Activated gamma-delta T cell treated with Interleukin-2 at 50 U/mL for 16 hours (primary cell): ENCODE measurements at places on chromosomes 3 and 15.

- no peak for DNase-seq
Measured at GRCh38 chr3:94362393-94362792, 299.5 kb downstream of the NSUN3 start.

GRCh38 chr3:141940194-141940776, 63.8 kb downstream of the ATP1B3 start:
- no peak for DNase-seq

- no peak for DNase-seq
Measured at GRCh38 chr3:107969994-107970819, 120.6 kb downstream of the CD47 start.

GRCh38 chr3:172034786-172035685, 4.3 kb upstream of the FNDC3B start:
- DNase-seq, result no peak

GRCh38 chr3:8776406-8776805, 7.0 kb upstream of the OXTR start:
- no peak for DNase-seq

DNA sequence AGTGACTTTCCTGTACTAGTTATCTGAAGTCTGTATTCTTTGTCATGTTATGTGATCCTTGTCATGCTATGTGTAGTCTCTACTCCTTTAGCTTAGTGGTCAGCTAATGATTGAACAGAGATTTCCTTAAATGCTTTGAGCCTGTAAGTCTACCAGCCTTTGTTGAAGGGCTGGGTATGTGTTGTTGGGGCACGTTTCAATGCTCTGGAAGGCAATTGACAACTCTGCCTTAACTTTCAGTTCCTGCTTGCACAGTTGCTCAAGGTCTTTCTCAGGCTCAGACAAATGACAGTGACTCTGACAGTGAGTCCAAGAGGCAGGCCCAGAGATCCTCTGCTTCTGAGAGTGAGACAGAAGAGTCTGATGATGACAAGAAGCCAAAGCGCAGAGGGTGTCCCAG, 89.3 kb downstream of the CHD2 start:
- no peak for DNase-seq

- no peak for DNase-seq
Measured at GRCh38 chr15:69480932-69481331, 28.3 kb downstream of the RPLP1 start.

DNA sequence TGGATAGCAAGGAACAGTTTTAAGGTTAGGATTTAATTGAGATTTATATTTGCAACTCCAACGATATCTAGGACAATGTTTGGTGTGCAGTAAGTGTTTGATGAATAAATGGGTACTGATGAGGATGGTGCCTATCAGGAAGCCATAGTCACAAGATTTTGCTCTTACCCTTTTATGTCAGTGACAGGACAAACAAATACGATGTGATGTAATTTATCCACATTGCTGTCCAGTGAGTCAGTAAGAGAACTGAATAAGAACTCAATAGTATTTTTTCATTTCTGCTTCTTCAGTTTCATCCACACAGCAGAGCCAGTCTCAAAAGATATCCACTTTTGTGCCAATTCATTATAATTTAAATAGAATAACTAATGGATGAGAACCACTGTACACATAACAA, 18.5 kb downstream of the C3orf85 start:
- no peak for DNase-seq

GRCh38 chr3:115830764-115831395, 207.6 kb downstream of the GAP43 start:
- DNase-seq, result no peak

DNA sequence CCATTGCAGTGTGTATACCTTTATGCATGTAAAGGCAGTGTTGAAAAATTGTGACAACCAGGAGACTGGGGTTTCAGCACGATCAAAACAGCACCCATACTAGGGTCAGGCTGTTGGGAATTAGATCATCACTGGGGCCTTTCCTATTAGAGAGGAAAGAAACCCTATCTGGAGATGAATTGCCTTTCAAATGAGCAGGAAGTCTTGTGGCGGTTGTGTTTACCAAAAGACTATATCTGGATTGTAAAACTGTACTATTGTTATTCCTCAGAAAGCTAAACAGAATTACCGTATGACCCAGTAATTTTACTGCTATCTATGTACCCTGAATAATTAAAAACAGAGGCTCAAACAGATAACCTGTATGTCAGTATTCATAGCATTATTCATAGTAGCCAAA, 10.1 kb downstream of the UBE2E1 start:
- no peak for DNase-seq

- no peak for DNase-seq
Measured at GRCh38 chr3:165434516-165434915, 238.3 kb upstream of the SLITRK3 start.

DNA sequence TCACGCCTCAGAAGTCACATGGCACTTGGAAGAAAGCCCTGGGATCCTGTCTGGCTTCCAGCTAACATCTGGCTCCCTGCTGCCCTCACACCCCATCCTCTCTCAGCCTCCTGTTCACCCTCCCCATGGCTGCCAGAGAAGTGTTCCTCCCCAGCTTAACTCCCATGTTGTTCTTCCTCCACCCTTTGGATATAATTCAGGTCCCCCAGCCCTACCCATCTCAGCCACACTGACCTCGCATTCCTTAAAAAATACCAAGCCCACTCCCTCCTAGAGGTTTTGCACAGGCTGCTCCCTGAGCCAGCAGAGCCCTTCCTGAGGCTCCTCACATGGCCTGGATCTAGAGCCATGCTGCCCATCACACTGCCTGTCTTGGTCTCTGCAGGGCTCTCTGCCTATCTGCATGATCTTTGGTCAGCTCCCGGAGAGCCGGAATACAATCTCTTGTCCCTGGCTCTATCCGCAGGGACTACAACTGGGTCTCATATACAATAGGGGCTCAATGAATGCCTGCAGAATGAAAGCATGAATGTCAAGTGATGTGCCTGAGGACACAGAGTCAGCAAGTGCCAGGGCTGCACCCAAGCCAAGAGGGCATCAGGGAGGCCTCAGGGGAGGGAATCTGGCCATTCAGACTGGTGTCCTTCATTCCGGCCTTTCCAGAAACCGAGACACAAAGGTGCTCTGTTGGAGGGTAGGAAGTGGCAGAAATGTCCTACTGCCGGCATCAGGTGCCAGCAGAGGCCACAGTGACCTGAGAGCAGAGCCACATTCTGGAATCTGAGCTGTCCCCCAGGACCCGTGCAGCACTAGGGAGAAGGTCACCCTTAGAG, 3.8 kb upstream of the TKT start:
- DNase-seq, result no peak

GRCh38 chr3:119098619-119099222, 47.2 kb upstream of the TEX55 start:
- no peak for DNase-seq

- no peak for DNase-seq
Measured at GRCh38 chr15:43219929-43220928, 589 bp downstream of the EPB42 start.

GRCh38 chr3:85259748-85260147, 301.0 kb downstream of the CADM2 start:
- no peak for DNase-seq

GRCh38 chr3:197428117-197428801, 127.5 kb downstream of the BDH1 start:
- no peak for DNase-seq

GRCh38 chr3:182183716-182184430, 472.1 kb downstream of the SOX2 start:
- no peak for DNase-seq

- no peak for DNase-seq
Measured at GRCh38 chr15:30063835-30064546, 18.8 kb upstream of the GOLGA8J start.
